Left renal cortex interstitium (tissue), 4 donors: ENCODE measurements at places on chromosomes 5 and 9.

GRCh38 chr9:78097541-78097940, 65.9 kb upstream of the GNAQ start:
- no peak for DNase-seq

GRCh38 chr5:119176785-119177184, 105.9 kb downstream of the DMXL1 start:
- no peak for DNase-seq

DNA sequence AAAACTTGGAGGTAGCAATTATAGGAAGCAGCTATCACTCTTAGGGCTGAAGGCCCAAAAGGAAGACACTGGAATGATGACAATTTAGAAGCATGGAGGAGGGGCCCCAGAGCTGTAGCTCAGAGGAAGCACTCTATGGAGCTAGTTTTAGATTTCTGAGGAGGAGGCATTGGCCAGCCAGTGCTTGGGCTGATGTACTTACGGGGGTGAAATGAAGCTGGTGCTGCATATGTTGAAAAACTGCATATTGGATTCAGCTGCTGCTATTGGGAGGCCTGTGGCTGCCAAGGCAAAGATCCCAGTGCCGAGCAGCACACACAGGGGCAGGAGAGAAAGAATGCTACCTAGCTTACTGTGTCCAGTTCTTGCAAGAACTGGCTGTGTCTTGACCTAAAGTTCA, 53.9 kb upstream of the HMHB1 start:
- no peak for DNase-seq

GRCh38 chr5:138109463-138110265, 25.8 kb downstream of the WNT8A start:
- no peak for DNase-seq

GRCh38 chr5:114649878-114650277, 288.0 kb downstream of the KCNN2 start:
- no peak for DNase-seq

- no peak for DNase-seq
Observed at GRCh38 chr9:131391504-131391903, 2.4 kb upstream of the PRRC2B start.

- DNase-seq, result no peak
Observed at GRCh38 chr9:37948417-37948980, 44.6 kb upstream of the SLC25A51 start.

DNA sequence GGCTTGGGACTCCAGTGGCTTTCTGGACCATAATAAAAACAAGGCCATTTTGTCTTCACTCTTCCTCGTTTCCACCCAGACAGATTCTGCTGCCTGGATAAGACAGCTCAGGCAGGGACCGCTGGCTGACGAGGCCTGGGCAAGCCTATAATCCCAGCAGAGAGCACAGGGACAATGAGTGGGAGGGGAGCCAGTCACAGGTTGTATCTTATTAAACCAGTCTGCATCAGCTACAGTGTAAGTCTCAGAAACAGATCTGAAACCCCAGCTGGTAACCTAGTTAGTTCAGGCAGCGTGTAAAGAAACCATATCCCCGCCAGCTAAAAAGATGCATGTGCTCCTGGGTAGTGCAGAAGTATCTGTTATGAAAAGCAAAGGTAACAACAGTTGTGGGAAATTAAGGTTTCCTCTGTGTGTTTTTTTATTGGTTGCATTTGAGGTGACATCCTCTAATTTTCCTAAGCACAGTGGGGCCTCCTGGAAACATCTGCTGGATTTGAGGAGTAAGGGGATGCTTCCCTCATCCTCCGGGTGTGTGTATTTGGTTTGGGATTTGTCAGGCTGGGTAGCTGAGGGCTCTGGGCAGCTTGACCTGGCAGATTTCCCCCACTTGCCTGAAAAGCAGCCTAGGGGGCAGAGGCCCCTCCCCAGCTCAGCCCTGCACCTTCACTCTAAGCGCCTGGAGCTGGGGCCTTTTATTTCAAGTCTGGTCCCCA, 15.2 kb upstream of the TAL2 start:
- no peak for DNase-seq

DNA sequence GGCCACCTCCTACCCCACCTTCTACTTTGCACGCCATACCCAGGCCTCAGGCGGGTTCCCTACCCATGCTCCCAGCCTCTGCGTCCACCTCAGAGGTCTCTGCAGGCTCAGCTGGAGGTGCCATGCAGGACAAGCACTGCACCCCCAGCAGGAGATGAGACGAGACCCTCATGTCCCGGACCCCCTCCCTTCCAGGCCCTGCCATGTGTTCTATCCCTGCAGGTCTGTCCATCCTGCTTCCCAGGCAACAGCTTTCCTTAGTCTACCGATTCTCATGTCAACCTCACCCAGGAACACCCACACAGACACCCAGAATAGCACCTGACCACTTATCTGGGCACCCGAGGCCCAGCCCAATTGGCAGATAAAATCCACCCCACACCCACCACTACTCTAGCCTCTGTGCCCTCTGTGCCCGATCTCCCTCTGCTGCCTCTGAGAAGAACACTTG, 52.1 kb downstream of the SEMA4D start:
- no peak for DNase-seq

DNA sequence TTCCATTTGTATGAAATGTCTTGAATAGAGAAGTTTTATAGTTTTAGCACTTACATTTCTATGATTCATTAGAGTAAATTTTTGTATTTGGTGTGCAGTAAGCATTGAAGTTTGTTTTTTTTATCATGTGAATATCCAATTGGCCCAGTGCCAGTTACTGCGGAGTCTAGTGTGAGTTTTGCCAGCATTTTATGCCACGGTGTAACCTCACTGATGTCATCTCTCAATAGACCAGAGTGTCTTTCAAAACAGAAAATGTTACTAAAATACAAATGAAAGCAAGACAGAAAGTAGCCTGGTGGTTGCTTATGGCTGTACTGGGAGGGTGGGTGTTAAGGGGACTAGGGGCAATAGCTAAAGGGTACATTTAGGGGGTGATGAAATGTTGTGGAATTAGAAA, 62.8 kb downstream of the IPPK start:
- DNase-seq, result no peak

DNA sequence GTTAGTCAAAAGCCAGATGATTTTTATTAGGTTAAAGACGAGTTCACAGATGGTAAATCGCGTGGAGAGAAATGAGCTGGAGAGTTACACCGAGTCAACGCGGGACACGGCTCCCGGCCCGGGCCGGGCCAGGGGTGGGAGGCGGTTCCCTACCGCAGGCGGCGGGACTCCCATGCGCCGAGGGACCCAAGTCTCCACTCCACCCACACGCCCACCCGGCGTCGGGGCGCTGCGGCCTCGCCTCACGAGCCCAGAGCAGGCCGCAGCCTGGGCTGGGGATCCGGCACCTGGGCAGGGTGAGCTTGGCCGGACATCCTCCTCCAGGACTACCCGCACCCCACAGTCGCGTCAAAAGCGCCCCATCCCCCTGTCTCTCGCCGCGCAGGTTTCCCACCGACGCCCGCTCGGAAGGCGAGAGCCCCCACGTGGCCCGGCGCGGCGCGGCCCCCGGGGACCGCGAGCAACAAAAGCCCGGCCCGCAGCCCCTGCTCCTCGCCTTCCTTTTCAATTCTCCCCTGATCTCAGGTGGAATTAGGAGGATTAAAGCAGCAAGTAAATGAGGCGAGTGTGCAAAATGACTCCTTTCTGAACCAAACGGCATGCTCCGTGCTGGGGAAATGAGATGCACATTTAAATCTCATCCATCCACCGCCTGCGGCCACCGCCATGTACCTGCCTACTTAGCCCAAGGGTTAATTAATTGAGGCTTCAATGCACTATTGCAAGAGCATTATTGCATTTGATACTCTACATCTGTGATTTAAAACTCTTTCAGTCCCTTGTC, 196.5 kb upstream of the TBCA start:
- DNase-seq, result no peak

DNA sequence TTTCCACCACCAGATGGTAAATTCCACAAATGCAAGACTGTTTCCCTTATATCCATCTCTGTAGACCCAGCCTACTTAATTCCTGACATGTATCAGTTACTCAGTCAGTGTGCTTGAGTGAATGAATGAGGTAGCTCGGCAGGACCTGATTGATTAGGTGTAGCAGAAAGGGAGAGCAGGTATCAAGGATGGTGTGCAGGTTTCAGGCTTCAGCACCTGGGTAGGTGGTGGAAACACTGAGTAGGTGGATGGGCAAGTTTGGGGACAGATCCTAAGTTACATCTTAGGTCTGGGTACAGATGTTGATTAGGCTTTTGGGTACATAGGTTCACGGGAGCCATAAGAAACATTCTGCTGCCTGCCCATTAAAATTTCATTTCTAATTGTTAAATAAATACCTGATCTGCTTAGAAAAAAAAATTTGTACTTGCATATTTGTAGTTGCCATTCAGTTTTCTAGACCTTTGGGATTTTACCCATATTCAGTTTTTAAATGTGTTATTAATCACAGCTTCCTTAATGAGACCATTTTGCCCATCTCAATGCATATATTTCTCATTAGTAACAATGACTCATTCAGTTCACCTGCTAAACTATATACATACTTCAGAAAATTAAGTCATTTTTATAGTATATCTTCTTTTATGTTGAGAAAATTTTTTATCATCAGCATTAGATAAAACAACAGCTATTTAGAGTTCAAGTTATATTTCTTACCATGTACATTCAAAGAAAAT, 111.8 kb downstream of the INIP start:
- DNase-seq, result no peak
